Immature natural killer cell (primary cell): ENCODE measurements at places on chromosomes 1 and 21.

DNA sequence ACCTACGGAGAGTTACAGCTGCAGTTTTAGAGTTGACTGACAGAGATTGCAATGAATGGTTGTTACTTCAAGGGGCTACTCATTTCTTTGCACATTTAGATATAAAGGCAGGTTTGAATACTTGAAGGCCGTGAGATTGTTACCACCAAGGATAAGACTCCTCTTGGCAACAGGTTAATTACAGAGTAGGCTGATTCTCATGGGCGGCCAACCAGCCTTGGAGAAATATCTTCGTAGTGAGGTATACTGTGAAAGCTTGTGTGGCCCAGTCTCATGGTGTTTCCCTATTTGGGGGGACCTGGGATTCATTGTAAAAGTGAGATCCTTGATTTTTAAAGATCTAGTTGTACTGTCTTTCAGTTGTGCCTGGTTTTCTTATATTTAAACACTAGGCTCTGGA, 103.2 kb upstream of the OLFM3 start:
- DNase-seq: no peak

GRCh38 chr1:119254067-119254720, 113.7 kb upstream of the WARS2 start:
- DNase-seq: no peak

DNA sequence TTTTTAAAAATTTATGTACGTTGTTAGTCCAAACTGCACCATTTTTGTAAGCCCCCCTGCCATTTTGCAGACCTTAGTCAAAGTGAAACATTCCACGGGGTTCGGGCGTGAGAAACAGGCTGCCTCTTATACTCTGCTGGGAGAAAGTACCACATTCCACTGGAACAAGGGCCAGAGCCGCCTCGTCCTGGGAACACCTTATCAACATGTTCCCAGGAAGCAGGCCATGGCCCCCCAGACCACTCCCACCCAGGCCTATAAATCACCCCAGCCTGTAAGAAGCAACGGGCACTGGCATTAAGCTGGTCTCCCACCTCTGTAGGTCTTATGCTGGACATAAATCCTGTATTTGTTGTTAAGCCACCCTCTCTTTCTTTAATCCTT, 854 bp upstream of the ZRANB2 start:
- no peak for DNase-seq

DNA sequence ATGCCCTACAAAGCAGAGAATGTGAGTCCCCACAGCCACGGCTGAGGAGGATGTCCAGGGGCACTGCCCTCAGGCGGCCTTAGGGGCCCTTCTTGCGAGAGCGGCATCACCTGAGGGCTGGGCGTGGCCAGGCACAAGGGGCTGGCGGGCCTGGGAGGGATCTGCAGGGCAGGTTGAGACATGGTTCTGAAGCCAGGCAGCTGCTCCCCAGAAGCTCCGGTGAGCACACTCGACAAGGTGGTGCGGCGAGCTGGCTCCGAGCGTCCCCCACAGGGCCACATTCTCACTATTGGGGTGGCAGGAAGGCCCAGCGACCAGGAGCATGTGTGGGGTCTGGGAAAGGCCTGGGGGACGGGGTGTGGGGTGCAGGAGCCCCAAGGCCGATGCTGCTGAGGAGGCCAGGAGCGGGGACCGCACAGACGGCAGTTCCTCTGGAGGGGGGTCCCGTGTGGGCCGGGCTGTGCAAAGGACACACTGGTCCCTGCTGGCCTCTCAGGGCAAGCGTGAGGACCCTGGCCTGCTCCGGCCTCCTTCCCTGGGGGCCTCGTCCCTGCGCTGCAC, 47.2 kb downstream of the MORN1 start:
- no peak for DNase-seq

DNA sequence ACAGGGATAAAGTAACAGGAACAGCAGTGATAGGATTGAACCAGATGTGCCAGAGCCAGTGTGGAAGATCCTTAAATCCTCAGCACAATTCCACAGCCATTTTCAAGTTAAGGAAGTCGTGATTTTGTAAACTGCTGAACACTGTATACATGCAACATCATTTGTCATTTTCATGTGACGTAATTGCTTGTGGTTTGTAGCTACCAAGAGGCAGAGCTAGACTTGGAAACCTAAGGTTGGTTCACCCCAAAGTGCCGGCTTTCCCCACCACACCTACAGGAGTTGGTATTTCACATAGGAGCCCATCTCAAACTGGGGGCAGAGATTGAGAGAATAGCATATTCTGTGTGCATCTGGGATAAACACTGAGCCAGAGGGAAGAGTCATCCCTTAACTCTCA, 113.9 kb downstream of the CAPN8 start:
- DNase-seq: no peak

DNA sequence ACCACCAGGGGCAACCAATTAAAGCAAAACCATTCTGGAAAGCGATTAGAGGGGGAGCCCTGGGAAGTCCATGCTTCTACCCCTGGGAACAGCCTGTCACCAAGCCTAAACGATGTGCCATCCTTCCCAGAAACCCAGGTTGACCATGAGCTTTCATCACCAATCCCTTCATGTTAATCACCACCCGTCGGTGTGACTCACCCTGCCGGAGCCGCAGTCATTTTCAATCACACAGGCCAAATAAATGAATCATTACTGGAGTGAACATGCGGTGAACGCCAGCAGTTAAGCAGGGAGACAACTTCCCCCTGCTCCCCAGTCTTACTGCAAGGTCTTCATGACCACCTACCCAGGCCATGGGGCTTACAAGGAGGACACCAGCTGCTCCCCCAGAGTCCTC, 308.8 kb downstream of the AJAP1 start:
- DNase-seq: no peak

DNA sequence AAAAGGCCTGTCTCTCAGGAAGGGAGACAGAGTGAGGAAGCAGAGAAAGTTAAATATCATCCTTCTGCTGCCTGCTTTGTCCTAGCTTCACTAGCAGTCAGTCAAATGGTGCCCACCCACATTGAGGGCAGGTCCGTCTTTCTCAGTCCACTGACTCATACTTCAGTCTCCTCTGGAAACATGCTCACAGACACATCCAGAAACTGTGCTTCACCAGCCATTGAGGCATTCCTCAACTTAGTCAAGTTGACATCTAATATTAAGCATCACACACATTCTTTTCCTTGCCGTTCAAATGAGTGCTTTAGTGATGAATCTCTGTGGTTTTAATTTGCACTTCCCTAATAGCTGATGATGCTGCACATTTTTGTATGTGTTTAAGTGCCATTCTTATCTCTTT, 777.8 kb upstream of the PRMT6 start:
- DNase-seq: no peak

- DNase-seq: peak; percentile 81
Observed at GRCh38 chr1:6259491-6260362, 1.2 kb downstream of the GPR153 start.

DNA sequence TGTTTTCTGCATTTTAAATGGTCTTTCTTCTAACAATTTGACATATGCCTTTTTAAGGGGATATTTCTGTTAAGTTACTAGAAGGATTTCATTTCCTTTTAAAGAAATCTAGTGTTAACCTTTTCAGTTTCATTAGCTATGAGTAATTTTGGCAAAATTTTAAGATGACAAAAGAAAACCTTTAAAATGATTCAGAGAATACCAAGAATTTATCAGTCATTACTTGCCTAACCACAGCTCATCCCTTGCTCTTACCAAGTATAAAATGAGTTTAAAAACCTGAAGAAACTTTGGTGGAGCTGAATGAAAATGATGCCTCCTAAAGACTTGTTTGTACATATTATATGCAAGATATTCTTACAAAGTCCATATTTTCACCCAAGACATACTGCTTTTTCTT, 101.7 kb downstream of the NEK7 start:
- no peak for DNase-seq

DNA sequence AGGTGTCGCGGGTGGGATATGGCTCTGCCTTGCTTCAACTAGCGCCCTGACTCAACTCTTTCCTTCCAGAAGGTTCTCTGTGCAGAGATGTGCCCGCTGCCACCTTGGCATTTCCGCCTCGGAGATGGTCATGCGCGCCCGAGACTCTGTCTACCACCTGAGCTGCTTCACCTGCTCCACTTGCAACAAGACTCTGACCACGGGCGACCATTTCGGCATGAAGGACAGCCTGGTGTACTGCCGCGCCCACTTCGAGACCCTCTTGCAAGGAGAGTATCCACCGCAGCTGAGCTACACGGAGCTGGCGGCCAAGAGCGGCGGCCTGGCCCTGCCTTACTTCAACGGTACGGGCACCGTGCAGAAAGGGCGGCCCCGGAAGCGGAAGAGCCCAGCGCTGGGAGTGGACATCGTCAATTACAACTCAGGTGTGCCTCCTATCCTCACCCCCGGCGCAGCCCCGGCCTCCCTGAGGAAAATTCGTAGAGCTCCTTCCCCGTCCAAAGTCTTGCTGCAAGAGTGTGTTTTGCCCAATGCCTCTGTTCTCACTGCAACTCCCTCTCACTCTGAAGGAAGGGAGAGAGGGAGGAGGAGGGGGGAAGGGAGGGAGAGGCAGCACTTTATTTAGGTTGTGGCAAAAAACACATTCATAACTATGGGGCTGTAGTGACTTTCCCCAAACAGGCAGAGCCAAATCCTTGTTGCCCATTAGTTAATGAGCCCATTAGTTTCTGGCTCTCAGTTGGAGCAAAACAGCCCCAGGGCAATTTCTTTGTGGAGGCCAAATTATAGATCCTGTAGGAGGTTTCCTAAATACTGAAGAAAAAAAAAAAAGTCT, 4.3 kb downstream of the LHX9 start:
- DNase-seq: no peak

GRCh38 chr1:44566281-44567046, 107.8 kb downstream of the TMEM53 start:
- no peak for DNase-seq

DNA sequence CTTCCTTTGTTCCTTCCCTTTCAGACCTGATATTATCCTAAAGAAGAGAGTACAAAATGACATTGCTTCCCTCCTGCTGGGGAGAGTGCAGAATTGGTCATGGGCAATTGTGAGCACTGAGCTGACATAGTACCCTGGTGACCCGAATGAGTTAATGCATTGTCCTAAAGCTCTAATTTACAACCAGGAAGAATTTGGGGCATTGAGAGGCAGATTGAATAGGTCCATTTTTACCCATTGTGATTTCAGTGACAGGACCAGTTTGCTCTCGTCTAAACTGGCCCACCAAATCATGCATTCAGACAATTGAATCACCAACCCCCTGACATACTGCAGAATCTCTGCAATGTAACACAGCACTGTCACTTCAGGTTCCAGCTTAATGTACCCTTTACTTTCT, 497.4 kb downstream of the DPYD start:
- no peak for DNase-seq

- DNase-seq: no peak
Observed at GRCh38 chr1:201362906-201363305, 14.6 kb downstream of the TNNT2 start.

- peak; percentile 47 for DNase-seq
Observed at GRCh38 chr1:192445839-192446489, 129.2 kb downstream of the RGS21 start.

DNA sequence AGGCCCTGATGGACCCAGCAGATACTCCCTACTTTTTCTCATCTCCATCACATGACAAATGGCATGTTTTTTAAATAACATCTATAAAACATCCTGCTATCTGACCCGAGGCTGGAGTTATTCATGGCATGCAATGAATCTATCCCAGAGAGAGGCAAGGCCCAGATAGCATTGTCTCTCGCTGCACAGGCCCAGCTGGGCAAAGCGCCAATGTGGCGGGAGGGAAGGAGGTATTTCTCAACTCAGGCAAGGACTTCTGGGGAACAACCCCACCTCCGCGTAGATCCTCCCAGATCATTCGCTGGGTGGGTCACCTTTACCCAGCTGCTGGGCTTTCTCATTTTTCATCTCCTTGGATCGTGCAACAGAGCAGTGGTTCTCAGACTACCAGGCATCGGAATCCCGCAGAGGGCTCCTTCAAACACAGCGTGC, 59.8 kb downstream of the ERG start:
- DNase-seq: no peak

DNA sequence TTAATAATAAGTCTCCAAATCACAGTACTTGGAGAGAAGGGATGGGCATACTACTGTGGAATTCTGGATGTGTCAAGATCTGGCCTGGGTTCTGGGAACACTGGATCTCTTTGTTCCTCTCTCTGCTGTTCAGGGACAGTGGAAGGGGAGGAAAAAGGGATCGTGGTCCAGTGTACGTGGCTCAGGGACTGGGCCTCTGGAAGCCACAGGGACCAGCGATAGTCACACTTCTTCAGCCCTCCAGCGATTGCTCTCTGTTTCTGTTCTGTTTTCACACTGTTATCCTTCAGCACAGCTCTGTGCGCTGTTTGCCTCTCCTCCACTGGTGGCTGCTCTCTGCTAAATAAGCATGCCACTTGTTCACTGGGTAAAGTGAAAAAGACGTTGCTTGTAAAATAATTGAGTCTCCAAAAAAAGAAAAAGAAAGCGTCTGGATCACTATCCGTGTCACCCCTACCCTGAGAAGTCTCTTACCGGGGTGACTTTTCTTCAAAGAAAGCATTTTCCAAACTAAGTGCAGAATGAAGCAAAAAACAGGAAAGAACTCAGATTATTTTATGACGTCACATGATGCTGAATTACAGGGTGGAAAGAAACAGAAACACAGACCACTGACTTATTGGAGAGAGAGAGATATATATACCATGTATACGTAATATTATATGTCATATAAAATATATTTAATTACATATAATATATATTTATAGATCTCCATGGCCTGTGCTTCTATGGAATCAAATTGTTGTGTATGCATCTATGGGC, 279.4 kb downstream of the RGS7 start:
- no peak for DNase-seq

GRCh38 chr1:240351690-240352089, 260.0 kb downstream of the FMN2 start:
- DNase-seq: no peak

DNA sequence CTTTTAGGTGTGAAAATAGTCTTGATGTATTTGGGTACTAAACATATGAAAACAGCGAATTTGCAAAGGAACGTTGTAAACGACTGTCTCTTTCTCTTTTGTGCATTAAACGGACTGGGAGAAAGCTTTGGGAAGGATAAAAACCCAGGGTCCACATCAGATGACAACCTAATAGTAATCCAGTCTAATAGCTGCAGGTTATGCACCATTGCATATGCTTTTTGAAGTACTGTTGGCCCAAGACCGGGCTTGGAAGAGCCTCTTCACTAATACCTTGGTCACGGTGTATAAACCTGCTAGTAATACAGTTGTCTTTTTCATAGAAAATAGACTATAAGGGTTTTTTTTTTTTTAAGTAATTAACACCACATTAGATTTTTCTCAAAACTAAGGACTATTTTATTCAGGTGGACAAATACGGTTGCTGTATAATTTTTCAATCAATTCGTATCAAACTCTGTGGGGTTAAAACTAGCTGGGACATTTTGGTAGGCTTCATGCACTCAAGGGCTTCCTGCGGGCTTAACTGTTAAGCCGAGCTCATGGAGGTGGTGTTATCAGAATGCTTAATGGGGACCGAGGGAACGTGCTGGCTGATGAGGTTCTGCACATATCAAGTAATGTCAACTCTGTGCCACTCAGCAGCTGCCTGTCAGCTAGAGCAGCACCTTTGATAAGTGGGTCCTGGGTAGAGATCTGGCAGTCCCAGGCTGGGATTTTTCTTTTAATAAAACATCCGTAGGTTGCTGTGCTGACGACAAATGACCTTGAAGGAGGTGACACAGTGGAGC, 2.1 kb downstream of the RYR2 start:
- DNase-seq: no peak

- no peak for DNase-seq
Observed at GRCh38 chr21:37412603-37413360, 46.2 kb downstream of the DYRK1A start.
